ENCODE measurements at places on chromosomes 7 and 10.
A peak's percentile ranks its signal among the peaks of the same experiment; 100 is the strongest.

DNA sequence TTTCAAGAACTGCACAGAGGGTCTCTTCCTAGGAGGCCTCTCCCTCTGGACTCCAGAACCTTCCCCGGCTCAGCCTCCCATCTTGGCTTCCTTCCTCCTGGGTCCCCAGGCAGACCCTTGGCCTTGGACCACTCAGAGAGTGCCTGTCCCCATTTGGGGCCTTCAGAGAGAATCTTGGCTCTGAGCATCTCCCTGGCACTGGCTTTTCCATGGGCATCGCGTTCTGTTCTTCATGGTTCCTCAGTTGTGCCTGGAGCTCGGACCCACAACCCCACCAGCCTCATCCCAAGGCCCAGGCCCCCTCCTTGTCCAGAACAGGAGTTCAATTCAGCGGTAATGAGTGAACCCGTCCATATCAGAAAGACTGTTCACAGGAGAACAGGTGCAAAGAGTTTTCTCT, 73.4 kb downstream of the VIPR2 start:
- no peak for DNase-seq

- DNase-seq, result no peak
Observed at GRCh38 chr7:15327001-15327400, 234.8 kb downstream of the AGMO start.

DNA sequence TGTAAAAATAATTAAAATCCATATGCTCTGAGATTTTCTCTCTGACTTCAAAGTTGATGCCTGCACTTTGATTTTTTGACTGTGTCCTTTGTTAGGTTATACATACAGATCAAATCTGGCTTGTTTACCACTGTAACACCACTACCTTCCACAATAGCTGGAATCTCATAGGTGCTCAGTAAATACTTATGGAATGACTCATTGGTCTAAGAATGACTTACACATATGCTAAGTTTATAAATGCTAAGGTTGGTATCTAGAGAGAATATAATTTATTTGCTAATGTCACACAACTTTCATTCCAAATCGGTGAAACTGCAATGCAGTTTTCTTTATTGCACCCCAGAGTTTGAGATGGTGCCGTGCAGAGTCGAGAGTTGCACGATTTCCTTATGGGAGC, 578.5 kb downstream of the SH2D4B start:
- no peak for DNase-seq

- no peak for DNase-seq
Observed at GRCh38 chr10:61923950-61924274, 22.4 kb downstream of the ARID5B start.

- DNase-seq, result no peak
Observed at GRCh38 chr10:75303045-75303777, 67.5 kb upstream of the COMTD1 start.

- DNase-seq, result no peak
Observed at GRCh38 chr10:96705134-96705533, 15.2 kb downstream of the PIK3AP1 start.

DNA sequence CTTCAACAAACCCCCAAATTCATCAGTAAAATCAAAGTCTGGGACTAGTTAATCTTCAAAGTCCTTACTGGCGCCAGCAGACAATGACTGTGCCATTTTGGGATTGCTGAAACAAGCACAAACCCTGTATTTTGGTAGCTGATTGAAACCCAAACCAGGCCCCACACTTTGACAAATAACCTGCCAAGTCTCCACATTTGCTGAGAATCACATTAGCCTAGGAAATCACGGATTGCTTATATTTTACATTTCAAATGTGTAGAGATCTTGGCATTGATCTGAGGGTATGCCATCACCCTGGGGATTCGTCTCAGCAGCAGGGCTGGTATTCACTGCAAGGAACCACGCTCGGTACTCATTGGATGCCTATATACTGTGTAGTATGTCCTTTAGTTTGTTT, 501.1 kb downstream of the CALN1 start:
- DNase-seq, result no peak

DNA sequence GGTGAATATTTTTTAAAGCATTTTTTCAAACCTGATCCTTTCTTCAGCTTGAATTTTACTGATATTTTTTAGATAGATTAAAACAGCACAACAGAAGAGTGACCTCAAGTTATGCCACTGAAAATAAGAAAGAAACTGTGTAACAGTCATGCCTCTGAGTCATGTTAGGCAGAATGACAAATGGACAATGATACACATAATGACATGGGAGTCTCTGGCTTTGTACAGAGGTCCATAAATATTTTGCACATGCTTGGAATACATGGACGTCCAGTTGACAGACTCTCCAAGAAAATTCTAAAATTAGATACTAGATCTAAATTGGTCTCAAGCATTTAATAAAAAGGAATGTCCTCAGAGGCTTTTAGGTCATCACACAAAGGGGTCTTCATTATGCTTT, 21.9 kb upstream of the SEMA3A start:
- DNase-seq, result no peak

- no peak for DNase-seq
Observed at GRCh38 chr10:46002916-46003693, 27.3 kb downstream of the NCOA4 start.

GRCh38 chr7:55336540-55336939, 28.6 kb upstream of the LANCL2 start:
- no peak for DNase-seq

- no peak for DNase-seq
Observed at GRCh38 chr7:135616136-135616535, 46.2 kb upstream of the STMP1 start.

GRCh38 chr10:78548369-78548768, 514.7 kb downstream of the RPS24 start:
- no peak for DNase-seq

DNA sequence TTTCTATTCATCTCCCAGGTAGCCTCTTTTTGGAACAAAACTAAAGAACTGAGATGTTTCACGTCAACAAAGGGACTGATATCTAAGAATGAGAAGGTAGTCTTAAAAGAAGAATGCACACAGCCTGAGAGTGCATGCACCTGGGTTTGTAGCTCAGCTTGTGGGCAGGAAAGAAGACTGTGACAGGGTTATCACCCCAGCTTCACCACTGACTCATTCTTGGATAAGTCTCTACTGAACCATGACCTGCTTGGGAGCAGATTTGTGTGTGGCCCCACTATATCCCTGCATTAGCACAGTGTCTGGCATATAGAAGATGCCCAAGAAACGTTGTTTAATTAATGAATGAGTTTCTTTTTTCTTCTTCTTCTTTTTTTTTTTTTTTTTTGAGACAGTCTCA, 187.5 kb downstream of the GPAM start:
- no peak for DNase-seq

DNA sequence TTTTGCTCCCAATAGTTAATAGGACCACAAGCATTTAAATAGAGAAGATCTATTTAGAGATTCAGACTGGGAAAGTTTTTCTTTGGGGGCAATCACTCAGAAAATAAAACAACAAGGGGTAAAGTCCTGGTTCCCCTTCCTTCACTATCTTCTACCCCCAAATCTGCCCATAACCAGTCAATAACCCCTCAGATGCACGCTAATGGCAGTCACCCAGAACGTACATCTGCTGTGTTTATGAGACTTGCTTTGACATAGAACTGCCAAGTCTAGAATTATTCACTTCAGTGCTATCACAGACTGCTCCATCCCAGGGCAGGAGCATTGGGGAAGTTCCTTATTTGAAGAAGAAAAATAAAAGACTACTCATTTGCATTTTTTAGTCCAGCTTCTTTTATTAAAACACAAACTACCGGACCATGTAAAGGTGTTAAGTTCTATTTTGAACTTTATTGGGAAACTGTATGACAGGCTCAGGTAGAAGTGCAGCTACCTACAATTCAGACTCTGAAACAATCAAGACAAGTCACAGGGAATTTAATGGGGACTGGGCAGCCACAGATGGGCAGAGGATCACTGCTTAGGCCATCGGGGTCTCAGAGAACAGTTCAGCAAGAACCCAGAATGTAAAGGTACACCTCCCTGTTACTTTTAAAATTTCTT, 38.4 kb downstream of the ANK3 start:
- no peak for DNase-seq

DNA sequence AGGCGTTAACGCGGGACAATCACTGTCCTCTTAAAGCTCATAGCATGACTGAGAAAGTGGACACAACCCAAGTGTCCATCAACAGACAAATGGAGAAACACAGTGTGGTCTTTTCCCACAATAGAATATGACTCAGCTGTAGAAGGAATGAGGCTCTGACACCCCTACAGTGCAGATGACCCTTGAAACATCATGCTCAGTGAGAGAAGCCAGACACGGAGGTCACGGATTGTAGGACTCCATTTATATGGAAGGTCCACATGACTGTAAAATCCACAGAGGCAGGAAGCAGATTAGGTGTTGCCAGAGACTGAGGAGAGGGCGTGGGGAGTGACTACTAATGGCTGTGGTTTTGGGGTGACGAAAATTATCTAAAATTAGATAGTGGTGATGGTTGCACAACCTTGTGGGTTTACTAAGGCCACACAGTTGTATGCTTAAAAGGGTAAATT, 6.1 kb upstream of the NCAPG2 start:
- DNase-seq, result peak; percentile 37

DNA sequence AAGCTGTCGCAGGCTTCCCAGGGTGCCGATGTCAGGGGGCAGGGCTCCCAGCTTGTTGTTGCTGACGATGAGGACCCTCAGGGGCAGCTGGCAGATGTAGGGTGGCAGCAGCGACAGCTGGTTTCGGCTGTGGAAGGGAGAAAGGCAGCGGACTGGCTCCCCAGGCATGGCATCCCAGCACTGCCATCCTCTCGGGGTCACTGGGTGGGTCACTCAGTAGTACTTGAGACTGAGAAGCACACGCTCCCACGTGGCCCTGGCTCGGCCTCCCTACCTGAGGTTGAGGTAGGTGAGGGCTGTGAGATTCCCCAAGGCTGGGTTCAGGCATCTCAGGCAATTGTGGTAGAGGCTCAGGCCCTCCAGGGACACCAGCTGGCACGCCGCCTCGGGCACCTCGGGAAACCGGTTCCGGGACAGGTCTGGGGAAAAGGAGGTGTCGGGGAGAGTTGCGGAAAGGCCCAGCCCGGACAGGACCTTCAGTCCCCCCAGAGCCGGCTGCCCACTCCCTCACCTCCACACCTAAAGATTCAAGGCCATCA, 3.8 kb downstream of the LRCH4 start:
- DNase-seq, result no peak

DNA sequence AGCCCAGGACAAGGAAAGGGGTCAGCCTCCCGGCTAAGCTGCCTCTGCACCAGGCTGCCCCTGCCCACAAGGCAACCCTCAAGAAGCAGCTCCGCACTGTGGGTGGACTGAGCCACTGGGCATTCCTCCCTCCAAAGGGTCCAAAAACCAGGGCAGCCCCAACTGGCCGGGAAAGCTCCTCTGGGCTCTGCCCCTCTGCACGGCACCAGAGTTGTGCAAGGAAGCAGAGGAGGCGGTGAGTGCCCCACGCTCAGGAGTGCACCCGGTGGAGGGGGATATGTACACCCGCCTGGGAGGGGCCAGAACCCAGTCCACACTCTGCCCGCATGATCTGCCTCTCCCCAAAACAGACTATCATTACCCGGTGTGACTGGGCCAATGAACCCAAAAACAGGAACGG, 43.8 kb downstream of the PTPRN2 start:
- DNase-seq, result no peak

GRCh38 chr7:54995166-54995565, 23.7 kb upstream of the EGFR start:
- DNase-seq, result no peak

GRCh38 chr10:58856508-58857240, 319.8 kb upstream of the PHYHIPL start:
- peak; percentile 96 for DNase-seq

- DNase-seq, result no peak
Observed at GRCh38 chr7:130092598-130092997, 22.3 kb downstream of the KLHDC10 start.

GRCh38 chr10:129386415-129387257, 80.4 kb upstream of the MGMT start:
- DNase-seq, result no peak

Measured in astrocyte of the hippocampus (primary cell).